ENCODE measurements at places on chromosomes 4 and X.

- no peak for DNase-seq
These were observed 114.6 kb downstream of the RBM47 start for GRCh38 chr4:40515037-40515397.

- no peak for DNase-seq
These were observed at the start of gene SLC16A2 for GRCh38 chrX:74421036-74421739. TSS of gene SLC16A2 (plus strand) at chrX:74421493. CDS start at chrX:74421638, 145 bp downstream.

GRCh38 chr4:80876810-80877209, 153.7 kb upstream of the BMP3 start:
- no peak for DNase-seq

DNA sequence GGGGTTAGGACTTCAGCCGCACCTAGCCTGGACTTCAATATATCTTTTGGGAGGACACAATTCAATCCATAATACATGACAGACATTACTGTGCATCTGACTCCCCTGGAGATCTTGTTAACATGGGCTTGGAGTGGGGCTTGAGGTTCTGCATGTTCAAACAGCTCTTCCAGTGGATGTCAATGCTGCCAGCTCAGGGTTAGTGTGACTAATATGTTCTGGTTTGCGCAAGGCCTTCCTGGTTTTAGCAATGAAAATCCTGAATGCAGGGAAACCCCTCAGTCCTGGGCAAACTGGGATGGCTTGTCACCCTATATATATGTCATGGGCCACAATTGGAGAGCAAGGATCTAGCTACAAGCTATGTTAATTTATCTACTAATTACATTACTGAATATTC, 2.7 kb upstream of the TSPAN7 start:
- no peak for DNase-seq

DNA sequence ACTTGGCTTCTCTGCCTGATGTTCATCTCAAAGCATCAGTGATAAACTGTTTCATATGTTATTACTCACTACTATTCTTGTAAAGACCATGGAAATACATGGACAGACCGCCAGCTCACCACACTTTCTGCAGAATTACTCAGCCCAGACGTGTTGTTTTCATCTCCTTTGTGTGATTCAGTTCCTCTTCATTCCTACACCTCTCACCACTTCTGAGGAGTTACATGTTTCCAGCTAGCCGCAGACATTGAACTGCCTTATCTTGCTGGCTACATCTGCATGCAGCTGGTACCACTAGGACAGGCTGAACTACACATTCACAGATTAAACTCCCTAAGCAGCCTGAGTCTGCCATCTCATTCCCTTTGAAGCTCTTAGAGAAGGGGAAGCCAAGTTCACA, 443.2 kb upstream of the FGF16 start:
- DNase-seq = no peak

GRCh38 chr4:181939199-181939945, 303.8 kb upstream of the TENM3 start:
- DNase-seq = no peak

DNA sequence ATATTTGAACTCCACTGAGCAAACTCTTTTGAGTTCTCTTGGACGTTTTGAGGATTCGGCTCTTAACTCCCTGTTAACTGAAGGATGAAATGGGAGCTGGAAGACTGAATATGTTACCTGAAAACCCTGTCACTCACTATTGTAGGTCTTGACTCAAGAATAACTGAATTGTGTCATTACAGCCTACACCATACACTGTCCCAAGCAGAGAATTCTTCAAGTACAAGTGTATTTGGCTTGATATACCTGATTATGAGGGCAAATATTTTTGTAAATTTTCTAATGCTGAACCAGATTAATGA, 276.1 kb downstream of the CFAP299 start:
- no peak for DNase-seq

- no peak for DNase-seq
These were observed 15.9 kb downstream of the TMEM184C start for GRCh38 chr4:147633113-147633512.

- DNase-seq = no peak
These were observed 351.0 kb upstream of the SPANXN1 start for GRCh38 chrX:144896323-144896722.

- no peak for DNase-seq
These were observed 22.9 kb upstream of the TADA2B start for GRCh38 chr4:7020290-7020689.

- DNase-seq = no peak
These were observed at the start of gene TCEAL9 for GRCh38 chrX:103356130-103356798. TSS of gene TCEAL9 (plus strand) at chrX:103356506. CDS start at chrX:103357685, 1,179 bp downstream.

DNA sequence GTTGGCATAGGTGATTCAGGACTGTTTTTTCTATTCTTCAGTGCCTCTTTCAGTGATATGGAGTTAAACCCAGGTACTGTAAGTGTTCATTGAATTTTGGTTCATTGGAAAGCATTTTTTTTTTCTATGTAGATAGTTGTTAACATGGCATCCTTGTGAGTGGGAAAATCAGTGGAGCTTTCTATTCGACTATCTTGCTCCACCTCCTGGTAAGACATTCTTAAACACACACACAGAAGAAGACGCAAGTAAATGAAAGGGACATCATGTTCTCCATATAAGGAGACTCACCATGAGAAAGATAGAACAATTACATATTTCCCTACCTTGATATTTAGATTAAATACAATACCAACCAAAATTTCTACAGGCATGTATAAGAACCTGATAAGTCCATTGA, 598.5 kb upstream of the SPANXN1 start:
- DNase-seq = no peak

DNA sequence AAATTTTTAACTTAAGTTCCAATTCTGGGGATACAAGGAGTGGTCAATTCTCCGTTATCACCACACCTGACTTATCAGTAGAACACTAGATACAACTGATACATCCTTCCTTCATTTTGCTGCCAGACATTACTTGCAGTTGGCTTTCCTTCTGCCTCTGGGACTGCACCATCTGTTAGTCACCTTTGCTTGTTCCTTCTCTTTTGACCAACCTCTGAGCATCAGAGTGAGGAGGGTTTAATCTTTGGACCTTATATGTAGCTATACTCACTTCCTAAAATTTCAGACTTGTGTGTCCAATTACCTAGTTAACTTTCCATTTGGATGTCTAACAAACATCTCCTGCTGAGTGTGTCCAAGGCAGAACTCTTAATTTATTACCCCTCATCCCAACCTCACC, 330.7 kb downstream of the PTTG2 start:
- DNase-seq = no peak

GRCh38 chr4:3026540-3026939, 47.8 kb downstream of the HTT-AS start:
- no peak for DNase-seq

DNA sequence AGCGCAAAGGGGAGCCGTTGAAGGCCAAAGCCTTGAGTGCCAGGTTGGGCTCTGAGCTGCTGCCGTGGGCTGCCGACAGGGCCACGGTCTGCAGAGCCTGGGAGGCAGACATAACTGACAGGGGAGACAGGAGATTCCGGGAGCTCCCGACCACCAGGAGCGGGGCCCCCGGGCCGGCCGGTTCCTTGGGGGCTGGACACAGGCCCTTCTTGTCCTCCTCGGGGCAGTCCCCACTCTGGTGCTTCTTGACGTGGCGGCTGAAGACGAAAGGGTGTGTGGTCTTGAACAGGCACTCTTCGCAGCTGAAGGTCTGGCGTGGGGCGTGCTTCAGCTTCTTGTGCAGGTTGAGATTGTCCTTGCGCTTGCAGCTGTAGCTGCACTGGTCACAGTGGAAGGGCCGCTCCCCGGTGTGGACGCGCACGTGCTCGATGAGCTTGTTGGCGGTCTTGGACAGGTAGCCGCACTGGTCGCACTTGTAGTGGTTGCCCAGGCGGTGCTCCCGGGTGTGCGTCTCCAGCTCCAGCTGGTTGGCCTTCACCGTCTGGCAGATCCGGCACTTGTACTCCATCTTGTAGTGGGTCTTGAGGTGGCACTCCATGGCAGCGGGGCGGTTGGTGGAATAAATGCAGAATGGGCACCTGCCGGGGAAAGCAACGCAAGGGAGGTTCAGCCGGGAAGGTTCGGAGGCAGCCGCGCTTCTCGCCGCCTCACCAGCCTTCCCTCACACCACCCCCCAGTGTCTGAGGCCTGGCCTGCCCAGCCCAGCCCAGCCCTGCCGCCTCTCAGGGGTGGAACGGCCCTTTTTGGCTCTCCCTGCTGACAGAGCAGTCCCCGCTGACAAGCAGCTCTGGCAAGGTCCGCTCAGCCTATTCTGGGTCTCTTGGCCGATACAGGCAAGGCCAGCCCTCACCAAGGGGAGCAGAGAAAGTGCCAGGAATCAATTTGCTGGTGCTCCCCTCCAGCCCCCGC, 81.3 kb downstream of the C4orf51 start:
- DNase-seq = no peak

- no peak for DNase-seq
These were observed 257.2 kb downstream of the PDHA2 start for GRCh38 chr4:96097040-96097607.

GRCh38 chr4:147011411-147011810, 65.7 kb upstream of the TTC29 start:
- no peak for DNase-seq

DNA sequence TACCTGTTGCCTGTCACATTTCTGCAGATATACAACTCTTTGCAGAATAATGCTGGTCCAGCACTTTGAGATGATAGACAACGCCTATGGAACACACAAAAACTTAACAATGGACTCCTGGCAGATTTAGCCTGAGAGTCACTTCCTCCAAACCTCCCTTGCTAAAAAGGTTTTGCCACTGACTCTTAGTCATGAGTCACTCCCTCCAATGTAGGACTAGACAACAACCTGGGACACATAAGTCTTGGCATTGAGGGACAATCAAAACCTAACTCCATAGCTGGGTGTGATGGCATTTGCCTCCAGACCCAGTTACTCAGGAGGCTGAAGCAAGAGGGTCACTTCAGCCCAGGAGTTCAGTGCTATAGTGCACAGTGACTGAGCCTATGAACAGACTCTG, 22.0 kb upstream of the EIF4E start:
- DNase-seq = no peak

DNA sequence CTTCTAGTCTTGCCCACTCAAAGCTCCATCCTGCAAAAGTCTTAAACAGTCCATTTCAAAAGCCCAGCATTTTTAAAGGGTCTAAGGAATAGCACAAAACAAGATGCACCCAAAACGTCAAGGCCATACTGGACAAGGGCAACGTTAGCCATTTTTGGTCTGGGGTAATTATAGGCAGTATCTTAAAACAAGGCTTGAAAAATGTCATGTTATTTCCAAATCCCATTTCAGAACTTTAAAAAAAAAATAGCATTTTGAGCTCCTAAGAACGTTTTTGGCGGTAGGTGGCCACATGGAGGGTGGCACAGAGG, 584 bp upstream of the TMEM165 start:
- DNase-seq = no peak

GRCh38 chr4:168480931-168481611, 779 bp upstream of the DDX60L start:
- no peak for DNase-seq

Data from stimulated activated CD4-positive, alpha-beta T cell treated with anti-CD3 and anti-CD28 coated beads, Interleukin-1b, Interleukin-23, amount 100 ng/mL, for 24 hours (primary cell).